ENCODE measurements at places on chromosomes 3 and 15. TPM values are rescaled to one million over a fixed set of nuclear protein-coding genes. Genes with fewer than 3 reads are reported as not detected.

DNA sequence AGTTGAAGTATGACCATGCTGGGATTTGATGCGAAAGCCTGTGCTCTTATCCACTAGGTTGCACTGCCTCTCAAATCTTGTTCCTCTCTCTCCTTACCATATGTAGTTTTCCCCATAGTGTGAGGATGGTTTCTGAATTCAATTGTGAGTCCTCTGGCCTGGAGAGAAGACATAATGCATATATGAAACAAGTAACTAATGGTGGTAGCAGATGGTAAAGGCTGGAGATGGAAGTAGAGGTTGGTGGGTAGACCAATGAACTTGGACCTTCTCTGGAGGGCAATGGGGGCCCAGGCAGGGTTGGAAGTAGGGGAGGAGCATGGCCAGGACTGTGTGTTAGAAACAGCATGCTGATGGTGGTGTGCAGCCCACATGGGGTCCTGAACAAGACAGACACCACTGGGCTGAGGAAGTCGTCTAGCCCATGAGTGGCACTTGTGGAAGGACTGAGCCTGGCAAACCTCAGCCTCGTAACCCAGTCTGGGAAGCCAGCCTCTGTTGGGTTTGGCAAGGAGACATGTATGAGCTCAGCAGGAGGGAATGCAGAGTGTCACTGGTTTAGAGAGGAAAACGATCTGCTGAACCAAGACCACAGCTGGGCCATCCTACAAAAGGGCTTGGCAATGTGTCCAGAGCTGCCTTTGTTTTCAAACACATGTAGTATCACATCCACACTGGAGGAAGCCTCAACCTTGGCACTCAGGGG is 18.5 kb upstream of the LMCD1 start:
- peak; percentile 64 for DNase-seq

DNA sequence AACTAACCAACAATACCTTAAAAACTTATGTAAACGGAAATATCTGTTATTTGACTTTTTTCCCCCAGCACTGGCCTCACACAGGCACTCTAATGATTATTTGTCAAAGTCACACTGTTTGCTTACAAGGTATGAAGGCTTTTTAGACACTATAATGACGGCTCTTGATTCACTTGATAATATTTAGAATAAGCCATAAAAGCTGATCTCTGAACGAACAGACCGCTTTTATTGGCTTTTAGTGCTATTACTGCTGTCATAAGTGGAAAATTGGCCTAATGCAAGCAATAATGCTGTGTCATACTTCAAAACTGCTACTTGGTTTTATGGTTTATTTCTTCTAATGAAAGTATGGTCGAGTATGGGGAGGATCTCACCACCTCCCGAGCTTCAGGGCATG is 35.1 kb downstream of the MDFIC2 start:
- DNase-seq, result no peak

DNA sequence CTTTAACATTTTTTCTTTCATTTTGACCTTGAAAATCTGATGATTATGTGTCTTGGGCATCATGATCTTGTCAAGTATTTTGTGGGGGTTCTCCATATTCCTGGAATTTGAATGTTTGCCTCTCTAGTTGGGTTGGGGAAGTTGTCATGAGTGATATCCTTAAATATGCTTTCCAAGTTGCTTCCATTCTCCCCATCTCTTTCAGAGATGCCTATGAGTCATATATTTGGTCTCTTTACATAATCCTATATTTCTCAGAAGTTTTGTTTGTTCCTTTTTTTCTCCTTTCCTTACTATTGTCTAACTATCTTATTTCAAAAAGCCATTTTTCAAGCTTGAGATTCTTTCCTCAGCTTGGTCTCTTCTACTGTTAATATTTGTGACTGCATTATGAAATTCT is 69.0 kb upstream of the CCDC80 start:
- no peak for DNase-seq

GRCh38 chr15:49692514-49693090 is 71.8 kb downstream of the DTWD1 start:
- DNase-seq, result no peak

GRCh38 chr3:79200456-79200855 is 567.3 kb downstream of the ROBO1 start:
- DNase-seq, result no peak

- no peak for DNase-seq
Measured at GRCh38 chr3:121992601-121993560, 29.2 kb downstream of the ILDR1 start.

The SLC15A2 gene
- 15.8 TPM for polyA plus RNA-seq

The PARP3 gene
- polyA plus RNA-seq, result 23.3 TPM

The SNTN gene
- not detected for polyA plus RNA-seq

DNA sequence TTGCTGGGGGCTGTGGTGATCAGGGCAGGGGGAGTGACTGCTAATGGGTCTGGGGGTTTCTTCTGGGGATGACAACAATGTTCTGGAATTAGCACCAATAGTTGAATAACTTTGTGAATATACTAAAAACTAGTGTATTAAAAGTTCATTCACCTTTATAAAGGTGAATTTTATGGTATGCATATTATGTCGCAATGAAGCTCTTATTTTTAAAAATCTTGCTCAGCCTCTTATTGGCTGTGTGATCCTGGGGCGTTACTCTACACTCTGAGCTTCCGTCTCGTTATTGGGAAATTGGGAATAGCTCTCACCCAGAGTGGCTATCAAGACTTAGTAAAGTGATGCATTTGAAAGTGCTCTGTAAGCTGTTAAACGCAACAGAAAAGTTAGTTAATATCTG is 105.3 kb downstream of the SEC22A start:
- DNase-seq, result no peak

GRCh38 chr3:137763594-137763938 is 549 bp upstream of the SOX14 start:
- no peak for DNase-seq

- no peak for DNase-seq
Measured at GRCh38 chr3:96467639-96468038, 346.8 kb upstream of the EPHA6 start.

The IL17RC gene
- polyA plus RNA-seq, result 32.8 TPM

The CHRM5 gene
- polyA plus RNA-seq, result 0.19 TPM

GRCh38 chr3:140906785-140907184 is 34.9 kb upstream of the SLC25A36 start:
- no peak for DNase-seq

DNA sequence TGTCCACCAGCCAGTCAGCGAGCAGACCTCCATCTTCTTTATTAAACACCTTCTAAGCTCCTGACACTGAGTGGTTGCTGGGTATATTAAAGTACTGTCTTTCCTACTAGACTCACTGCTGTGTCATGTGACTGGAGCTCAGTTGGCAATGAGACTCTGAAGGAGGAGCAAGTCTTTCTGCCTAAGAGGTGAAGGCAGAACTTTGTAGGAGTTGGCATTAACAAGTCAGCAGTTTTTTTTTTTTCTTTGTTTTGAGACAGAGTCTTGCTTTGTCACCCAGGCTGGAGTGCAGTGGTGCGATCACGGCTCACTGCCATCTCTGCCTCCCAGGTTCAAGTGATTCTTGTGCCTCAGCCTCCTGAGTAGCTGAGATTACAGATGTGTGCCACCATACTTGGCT is 62.2 kb downstream of the ABHD5 start:
- DNase-seq, result no peak

The SATB1 gene
- polyA plus RNA-seq, result 39.4 TPM

The HTR3E gene
- 0.07 TPM for polyA plus RNA-seq

The CKMT1A gene
- 3.3 TPM for polyA plus RNA-seq

DNA sequence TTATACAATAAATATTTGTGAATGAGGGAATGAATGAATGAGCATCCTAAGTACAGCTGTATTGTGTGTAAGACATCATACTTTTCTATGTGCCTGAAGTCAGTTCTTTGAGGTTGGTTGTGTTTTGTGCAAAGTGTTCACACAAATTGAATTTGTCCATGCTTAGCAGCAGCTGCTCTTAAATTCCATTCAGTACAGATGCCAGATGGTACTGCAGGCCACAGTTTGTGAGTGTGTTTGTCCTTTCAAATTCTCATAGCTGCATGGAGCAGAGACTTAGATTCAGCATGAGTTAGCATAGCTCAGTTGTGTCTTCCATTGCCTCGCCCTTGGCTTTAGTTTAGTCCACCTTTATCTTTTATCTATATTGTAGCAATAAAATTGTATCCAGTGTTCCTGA is 3.8 kb upstream of the ZNF385D start:
- DNase-seq, result no peak

- no peak for DNase-seq
Measured at GRCh38 chr3:45552031-45552793, 42.3 kb upstream of the LIMD1 start.

- no peak for DNase-seq
Measured at GRCh38 chr3:57132674-57133073, 32.5 kb downstream of the IL17RD start.

The COL6A5 gene
- polyA plus RNA-seq, result 0.03 TPM

GRCh38 chr3:127096256-127097071 is 96.5 kb upstream of the PRR23E start:
- DNase-seq, result peak; percentile 17

DNA sequence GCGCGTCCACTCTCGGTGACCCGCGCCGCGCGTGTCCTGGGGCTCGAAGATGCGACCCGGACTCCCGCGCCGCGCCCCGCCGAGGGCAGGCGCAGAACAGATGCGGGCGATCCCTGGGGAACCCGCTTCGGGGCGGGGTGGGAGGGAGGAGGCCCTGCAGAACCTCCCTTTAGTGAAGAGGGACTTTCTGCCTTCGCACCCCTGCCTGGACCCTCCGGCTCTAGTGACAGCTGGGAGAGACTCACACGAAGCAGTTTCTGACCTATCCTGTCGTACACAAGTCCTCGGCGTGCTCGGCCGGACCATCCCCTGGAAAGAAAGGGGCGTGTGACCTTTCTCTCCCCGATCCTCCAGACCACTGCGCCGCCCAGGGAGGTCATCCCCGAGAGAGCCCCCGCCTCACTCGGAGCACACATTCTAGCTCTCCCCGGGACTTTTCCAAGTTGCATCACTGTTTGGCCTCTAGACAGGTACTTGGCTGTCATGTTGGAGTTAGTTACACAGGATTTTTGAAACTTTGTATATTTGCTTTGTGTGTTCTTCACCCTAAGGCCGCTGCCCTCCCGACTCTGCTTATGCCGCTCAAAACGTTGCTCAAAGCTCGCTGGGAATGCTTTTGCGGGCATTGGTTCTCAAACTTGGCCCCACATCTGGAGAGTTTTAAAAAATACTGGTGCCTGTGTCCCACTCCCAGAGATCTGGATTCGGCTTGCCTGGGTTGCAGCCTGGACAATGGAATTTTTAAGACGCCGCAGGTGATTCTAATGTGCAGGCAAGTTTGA is 582 bp downstream of the CGNL1 start:
- DNase-seq, result no peak

- peak; percentile 11 for DNase-seq
Measured at GRCh38 chr15:61731099-61731498, 329.1 kb downstream of the VPS13C start.

GRCh38 chr15:92161039-92161670 is 232.5 kb upstream of the ST8SIA2 start:
- DNase-seq, result no peak

- DNase-seq, result no peak
Measured at GRCh38 chr3:188797045-188797444, 374.7 kb upstream of the TPRG1 start.

The FES gene
- polyA plus RNA-seq, result 17.3 TPM

The ZIC1 gene
- polyA plus RNA-seq, result 0.13 TPM

DNA sequence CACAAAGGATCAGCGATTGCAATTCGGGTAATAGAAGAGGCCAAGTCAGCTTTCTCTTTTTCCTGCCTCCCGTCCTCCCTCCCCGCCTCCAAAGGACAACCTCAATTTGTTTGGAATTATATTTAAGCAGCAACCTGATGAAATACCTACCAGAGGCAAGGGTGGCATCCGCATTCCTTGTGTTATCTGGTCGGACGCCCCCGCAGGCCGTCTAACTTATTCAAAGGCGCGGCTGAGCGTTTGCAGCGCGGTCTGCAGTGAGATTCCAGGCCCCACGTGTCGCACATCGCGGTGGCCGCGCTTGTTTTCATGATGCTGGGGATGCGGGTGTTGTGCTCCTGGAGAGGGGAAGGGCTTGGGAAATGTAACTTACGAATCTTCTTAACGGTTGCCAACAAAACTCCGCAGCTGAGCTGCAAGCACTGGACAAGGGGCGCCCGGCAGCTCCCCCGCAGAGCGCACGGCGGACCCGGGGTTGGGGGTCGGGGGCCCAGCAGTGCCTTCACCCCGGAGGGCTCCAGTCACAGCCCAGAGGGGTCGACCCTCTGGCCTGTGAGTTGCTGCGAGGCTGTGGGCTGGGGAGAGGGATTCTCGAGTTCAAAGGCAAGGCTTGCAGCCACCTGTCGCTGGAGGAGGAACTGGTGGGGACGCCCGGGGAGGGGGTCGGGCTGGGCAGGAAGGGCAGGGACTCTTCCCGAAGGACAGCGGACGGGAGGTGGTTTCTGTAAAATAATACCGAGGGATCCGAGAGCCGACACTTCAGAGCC is 20.5 kb upstream of the RGMA start:
- peak; percentile 27 for DNase-seq

DNA sequence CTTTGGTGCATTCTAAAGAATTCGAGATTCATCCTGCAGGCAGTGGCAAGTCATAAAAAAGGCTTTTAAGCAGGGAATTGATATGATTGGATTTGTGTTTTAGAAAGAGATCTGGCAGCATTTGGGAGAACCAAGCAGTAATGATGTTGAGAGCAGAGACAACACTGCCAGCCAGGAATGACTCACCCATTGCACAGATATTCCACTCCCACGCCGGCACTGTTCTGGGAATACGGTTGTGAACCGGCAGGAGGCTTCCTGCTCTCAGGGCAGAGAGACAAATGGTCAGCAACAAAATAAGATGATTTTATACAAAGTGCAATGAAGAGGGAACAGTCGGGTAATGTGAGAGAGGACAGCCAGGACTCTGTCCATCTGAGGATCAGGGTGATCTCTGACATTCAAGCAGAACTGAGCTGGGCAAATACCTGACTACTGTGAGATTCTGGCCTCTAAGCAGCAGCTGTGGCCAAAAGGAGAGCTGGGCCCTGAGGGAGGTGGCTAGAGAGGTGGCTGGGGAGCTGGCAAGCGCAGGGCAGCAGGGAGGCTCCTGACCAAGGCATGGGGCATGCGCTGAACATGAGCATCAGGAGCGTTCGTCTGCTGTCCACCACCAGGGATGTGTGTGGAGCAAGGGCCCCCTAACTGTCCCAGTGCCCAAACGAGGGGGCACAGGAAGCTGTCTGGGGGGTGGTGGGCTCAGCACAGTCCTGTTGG is 56.1 kb upstream of the PLXNA1 start:
- no peak for DNase-seq

The PLOD2 gene
- 126 TPM for polyA plus RNA-seq

DNA sequence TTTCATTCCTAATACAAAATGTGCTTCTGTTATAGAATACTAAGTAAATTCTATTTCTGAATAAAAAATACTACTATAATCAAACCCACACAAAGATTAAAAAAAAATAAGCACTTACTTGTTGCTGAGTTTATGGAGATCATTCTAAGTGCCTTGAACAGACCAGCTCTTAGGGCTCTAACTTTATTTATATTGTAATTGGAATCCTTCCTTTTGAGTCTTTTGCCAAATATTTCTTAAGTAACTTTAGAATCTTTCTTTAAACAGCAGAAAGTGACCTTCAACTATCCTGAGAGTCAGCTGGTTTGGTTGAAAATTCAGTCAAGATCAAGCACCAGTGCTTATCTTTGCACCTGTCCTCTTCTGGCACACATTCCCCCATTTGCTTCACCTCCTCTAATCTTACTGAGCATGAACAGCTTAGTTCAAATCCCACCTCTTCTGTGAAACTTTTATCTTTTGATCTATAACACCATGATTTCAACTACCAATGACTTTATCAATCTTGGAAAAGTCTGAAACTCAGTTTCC is 149.3 kb downstream of the VPS13C start:
- DNase-seq, result no peak

Measured in renal pelvis (tissue), 12 donors.